Left hindlimb (tissue), 1 donor: ENCODE measurements at places on chromosomes 1 and 21.
A peak's percentile ranks its signal among the peaks of the same experiment; 100 is the strongest.

- DNase-seq: peak; percentile 54
Measured at GRCh38 chr1:67559222-67559700, 125.7 kb upstream of the GADD45A start.

DNA sequence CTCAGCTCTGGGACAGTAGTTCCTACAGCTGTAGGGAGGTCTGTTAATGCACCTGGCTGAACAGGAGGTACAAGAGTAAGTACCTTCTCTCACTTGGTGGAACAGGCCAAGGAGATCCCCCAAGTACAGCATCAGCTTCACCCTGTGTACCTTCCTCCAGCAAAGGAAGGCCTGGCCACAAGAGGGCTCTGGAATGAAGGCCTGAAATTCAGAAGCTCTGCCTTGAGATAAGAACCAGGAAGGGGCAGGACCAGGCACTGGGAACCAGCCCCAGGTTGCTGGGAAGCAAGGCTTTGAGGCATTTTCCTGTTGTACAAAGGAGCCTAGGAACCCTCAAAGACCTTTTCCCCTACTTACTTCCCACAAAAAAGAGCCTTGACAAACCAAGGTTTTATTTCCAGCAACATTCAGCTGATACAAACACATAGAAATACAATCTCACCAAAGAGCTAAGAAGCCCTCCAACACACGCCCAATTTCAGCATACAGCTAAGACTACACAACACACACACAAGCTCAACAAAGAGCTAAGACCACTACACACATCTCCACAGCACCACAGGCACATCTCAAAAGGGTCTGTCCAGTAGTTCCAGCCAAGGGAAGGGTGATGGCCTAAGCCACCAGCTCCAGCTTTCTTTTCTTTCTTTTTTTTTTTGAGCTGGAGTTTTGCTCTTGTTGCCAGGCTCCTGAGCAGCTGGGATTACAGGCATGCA is 23.5 kb downstream of the F11R start:
- no peak for DNase-seq

- DNase-seq: peak; percentile 36
Measured at GRCh38 chr1:181676269-181676668, 193.0 kb downstream of the CACNA1E start.

GRCh38 chr1:158329733-158330132 is 1.6 kb downstream of the CD1B start:
- DNase-seq: no peak

DNA sequence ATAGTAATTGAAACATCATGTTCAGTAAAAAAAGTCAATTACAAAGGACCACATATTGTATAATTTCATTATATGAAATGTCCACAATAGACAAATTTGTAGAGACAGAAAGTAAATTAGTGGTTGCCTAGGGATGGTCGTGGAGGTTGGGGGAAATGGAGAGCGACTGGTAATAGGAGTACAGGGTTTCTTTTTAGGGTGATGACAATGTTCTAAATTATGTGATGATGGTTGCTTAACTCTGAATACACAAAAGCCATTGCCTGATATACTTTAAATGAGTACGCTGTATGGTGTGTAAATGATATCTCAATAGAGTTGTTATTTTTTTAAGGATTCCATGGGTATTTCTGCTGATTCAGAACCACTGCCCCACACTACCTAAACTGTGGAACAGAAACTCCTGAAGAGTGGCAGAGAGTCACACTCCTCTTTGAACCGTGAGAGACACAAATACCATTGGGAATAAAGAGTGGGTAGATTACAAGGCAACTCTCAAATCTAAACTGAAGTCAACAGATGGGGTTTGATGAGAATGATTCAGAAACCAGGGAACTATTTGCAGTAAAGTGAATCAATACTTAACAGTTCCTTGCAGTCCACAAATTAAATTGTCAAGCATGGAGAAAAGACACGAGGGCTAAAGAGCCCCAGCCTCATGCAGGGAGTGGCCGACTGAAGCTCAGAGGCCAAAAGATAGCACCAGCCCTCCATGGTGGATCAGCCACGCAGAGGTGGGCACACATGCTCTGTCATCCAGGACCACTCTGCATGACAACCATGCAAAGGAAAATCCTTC is 118.0 kb downstream of the CAPN8 start:
- DNase-seq: no peak
